Camera-type eye (tissue), 1 donor: ENCODE measurements at places on chromosomes 12 and 14. TPM values are rescaled to one million over a fixed set of nuclear protein-coding genes. Genes with fewer than 3 reads are reported as not detected.

Gene INHBE
- not detected for total RNA-seq

Gene CLECL1
- not detected for total RNA-seq

Gene HAL
- total RNA-seq: 0.49 TPM

Gene DEGS2
- total RNA-seq: 2.1 TPM

Gene MYO1H
- 0.82 TPM for total RNA-seq

Gene TMTC2
- total RNA-seq: 121 TPM

Gene PSMC1
- 149 TPM for total RNA-seq

Gene TSPAN19
- 0.22 TPM for total RNA-seq

Gene SYNDIG1L
- total RNA-seq: 0.60 TPM

Gene C12orf60
- 10.1 TPM for total RNA-seq

Gene RBMS2
- 17.9 TPM for total RNA-seq
